ENCODE measurements at places on chromosomes 13 and 19.
A peak's percentile ranks its signal among the peaks of the same experiment; 100 is the strongest.

DNA sequence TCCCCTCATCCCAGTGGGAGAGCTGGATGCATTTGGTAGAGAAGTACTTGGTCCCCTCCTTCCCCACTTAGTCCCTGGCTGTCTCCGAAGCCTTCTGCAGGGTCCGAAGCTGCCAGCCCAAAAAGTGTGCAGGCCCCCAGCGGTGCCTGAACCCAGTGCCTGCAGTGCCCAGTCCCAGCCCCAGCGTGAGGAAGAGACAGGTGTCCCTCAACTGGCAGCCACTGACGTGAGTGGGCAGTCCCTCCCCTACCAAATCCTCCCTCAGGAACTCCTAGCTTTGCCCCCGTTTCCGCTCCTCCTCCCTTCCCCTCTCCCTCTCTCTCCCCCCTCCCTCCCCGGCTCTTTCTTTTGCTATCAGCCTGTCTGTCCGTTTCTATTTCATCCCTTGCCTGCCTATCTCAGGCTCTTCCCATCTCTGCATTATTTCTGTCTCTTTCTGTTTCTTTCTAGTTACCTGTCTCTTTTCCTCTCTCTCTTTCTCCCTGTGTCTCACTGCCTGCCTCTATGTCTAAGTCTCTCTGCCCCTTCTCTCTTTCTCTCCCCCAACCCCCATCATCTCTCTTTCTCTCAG lies 1.8 kb upstream of the LTBP4 start:
- no peak for DNase-seq

DNA sequence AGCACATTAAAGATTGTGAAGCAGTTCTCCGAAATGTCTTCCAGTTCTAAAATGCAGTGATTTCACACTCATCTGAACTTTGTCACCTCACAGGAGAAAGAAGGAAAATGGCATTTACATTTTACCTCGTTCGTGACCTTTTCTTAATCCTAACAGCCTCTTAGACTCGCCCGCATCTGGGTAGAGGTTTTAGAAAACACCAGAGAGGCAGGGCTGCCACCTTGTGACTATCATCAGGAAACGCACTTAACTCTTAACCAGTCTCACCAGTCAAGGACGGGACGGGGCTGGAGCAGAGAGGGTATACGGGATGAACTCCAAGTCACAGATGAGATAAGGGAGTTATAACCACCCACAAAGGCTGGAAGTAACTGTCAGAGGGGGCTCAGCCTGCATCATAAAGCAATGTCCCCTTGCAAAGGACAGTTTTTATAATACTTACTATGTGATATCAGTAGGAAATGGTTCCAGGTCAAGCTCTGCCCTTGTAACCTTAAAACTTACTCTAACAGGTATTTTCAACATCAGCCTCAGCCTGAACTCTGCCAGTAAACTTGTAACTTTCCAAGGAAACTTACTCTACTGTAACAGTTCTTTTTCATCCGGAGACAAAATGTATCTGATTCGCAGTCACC lies 8.6 kb upstream of the CEACAM6 start:
- DNase-seq: peak; percentile 43

DNA sequence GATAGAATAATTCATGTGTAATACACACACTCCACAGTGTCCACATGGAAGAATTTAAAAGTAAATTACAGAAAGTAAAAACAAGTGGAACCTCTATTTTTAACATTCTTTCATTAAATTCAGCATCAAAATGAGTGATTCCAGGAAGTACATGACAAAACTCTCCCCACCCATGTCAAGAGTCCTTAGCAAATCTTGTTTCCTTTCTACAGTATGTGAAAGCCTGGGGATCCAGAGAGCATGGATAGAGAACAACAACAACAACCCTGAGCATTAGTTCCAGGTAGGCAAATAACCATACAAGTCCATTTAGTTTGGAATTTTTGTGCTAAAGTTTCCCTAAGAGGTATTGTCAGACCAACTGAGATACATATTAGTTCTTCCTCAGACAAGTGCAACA lies 267.9 kb downstream of the ENOX1 start:
- no peak for DNase-seq

DNA sequence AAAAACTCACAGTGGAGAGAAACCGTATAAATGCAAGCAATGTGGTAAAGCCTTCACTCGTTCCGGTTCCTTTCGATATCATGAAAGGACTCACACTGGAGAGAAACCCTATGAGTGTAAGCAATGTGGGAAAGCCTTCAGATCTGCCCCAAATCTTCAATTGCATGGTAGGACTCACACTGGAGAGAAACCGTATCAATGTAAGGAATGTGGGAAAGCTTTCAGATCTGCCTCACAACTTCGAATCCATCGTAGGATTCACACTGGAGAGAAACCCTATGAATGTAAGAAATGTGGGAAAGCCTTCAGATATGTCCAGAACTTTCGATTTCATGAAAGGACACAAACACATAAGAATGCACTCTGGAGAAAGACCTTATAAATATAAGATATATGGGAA lies 19.4 kb upstream of the ZNF69 start:
- no peak for DNase-seq

GRCh38 chr13:45015300-45015699 lies 26.0 kb downstream of the GPALPP1 start:
- DNase-seq: no peak

DNA sequence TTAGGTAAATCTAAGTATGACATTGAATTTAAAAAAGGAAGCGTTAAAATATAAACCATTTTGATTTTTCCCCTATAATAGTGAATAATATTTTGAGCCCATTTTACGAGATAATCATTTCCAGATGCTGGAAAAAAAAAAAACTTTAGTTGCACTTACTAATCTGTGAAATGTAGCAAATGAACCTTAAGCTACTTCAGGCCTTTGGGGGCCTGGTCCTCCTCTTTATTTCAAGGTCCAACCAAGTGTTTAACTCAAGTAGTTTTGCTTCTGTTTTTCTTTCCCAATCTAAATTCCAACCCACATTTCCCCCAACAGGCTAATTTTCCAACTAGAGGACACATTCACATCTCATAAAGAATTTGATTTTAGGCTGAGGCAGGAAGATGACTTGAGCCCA lies 101.2 kb downstream of the TNFRSF19 start:
- no peak for DNase-seq

- no peak for DNase-seq
Observed at GRCh38 chr13:98798849-98799645, 46.6 kb upstream of the SLC15A1 start.

DNA sequence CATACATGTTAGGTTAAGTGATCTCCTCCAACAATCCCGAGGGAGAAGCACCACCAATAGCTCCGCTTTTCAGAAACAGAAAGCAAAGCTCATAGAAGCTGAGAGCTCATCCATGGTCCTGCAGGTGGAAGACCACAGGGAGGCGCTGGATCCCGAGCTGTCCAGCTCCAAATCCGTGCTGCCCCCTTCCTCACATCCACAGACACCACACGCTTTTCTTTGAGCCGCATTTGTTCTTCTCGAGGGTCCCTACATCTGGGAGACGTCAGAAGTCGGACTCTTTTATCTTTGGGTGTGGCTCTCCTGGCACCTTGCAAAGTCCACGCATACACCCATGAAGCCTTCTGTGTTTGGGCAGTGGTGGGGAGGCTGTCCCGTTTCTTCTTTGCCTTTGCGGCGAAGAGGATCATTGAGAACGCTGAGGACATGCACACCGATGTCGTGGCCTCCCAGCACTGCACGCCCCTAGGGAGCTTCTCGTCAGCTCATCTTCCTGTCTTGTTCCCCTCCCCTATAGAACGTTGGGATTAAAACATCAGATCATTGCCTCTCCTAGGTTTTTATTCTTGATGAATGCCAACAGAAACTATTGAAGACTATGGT lies 184.8 kb downstream of the TEX29 start:
- DNase-seq: no peak

GRCh38 chr13:48983331-48983730 lies 7.6 kb downstream of the FNDC3A start:
- no peak for DNase-seq

- no peak for DNase-seq
Observed at GRCh38 chr13:38382946-38383345, 33.3 kb downstream of the UFM1 start.

DNA sequence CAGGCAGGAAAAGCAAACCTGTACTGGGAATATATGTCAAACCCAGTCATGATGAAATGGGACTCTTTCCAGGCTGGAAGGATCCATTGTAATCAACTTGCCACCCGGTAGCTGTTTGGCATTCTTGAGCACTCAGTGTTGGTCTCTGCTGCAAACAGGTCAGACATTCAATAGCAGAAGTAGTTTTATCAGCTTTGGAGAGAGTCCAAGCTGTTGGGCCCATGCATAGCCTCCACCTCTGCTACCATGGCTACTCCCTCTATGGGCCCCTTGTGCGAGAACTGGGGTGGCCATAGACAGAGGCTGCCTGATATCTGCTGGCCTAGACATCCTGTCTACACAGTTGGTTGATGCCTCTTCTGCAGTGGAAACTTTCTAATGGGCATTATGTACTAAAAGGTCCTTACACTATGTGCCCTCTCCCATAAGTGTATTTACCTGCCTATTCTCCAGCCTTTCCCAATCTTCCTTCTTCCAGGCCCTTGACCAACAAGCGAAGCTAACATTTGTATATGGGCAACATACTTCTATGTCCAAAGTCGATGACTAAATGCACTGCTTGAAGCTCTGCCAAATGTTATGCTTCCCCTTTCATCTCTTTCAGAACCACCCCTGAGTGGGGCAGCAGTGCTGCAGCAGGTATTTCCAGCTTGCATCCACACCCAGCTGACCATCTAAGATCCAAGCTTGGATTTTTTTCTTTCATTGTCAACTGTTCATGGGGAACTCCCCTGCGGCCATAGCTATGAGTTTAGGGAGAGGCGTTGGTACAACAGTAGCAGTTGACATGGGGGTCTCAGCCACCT lies 5.3 kb upstream of the RNF6 start:
- no peak for DNase-seq

- DNase-seq: no peak
Observed at GRCh38 chr13:24234200-24234915, 73.8 kb downstream of the SPATA13 start.

GRCh38 chr13:27472941-27473340 lies 22.6 kb upstream of the MTIF3 start:
- no peak for DNase-seq

- no peak for DNase-seq
Observed at GRCh38 chr13:64534302-64534701, 2695.8 kb downstream of the PCDH9 start.

DNA sequence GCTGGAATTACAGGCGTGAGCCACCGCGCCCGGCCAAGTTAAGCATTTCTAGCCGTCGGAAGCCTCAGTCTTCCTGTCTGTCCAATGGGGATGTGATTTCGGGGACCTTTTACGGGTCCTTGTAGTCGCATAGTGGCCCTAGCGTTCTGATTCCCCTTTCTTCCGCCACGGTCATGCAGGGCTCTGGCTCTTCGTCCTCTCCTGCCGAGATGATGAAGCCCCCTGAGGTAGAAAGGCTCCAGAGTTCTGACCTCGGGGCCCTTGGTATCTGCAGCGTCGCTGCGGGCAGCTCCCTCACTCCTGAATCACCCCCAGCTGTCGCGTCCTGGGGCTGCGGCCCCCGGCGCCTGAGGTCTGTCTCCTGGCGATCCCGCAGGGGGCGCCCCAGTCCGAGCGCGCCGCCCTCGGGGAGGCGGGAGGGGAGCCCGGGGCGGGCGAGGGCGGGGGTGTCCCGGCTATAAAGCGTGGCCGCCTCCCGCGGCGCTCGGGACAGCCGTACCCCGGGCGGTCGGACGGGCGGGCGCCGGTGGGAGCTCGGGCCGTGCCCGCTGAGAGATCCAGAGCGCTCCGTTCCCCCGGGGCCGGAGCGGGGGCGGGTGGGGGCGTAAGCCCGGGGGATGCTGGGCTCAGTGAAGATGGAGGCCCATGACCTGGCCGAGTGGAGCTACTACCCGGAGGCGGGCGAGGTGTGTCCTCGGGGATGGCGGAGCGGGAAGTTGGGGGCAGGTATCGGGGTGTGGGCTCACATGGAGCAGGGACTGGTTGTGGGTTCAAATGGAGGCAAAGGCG lies at the start of gene FOXA3:
Gene FOXA3, plus strand, starts transcription at position 487 of the 789 bp plus-strand sequence. Its CDS starts 131 bp downstream, at position 618.
- no peak for DNase-seq

DNA sequence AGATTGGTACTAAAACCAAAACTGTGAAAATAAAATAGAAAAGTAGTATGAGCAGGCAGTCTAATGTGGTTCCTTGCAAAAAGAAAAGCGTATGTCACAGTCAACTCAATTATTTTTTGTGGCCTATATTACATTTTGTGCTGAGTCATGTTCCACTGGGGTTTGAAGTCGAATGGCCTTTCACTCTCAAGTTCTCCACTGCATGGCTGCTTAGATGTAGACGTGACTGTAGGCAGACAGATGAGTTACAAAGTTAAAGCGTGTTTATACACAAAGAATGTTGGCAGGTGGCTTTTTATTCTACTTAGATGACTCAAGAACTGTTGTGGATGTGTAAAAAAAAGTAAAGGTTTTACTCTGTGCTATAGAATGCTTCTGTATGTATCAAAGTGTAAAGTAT lies 133.9 kb downstream of the SLITRK6 start:
- peak; percentile 51 for DNase-seq

- peak; percentile 56 for DNase-seq
Observed at GRCh38 chr13:28744091-28744536, 25.3 kb upstream of the SLC46A3 start.

DNA sequence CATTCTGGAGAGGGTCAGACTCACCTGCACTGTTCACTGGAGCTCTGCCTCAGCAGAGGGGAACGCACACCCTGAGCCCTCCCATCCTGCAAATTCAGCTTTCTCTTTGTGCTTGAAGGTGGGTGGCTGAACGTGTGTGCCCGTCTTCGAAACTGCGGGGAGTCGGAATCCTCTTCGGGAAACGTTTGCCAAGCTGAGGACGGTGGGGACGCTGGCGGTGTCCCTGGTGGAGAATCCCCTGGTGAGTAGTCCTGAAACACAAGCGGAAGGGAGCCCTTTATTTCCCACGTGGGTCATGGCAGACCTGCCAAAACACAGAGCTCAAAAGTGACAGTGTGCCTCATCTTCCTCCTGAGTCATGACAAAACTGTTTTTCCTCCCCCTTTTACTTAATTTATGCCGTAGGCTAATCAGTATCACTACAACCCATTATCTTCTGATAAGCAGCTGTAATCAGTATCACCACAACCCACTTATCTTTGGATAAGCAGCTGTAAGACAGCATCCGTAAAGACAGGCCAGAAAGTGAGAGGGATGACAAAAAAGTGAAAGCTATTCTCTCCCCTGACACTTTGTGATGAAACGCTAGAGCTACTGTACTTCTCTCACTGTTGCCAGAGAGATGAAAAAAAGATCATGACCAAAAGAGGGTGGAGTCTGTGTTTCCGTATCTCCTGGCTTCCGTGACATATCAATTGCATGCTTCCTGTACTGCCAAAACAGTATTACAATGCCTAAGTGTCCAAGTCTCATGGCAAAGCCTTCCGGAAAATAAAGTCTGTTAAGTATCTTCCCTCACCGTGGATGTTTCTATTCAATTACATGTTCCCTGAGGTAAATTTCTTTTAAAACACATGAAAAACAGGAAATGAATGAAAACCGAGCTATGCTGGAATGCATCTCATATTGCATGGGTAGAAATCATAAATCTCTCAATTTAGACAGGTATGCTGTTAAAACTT lies 155.5 kb downstream of the TBC1D4 start:
- no peak for DNase-seq

GRCh38 chr13:111399776-111400538 lies 79.5 kb downstream of the TEX29 start:
- DNase-seq: no peak

DNA sequence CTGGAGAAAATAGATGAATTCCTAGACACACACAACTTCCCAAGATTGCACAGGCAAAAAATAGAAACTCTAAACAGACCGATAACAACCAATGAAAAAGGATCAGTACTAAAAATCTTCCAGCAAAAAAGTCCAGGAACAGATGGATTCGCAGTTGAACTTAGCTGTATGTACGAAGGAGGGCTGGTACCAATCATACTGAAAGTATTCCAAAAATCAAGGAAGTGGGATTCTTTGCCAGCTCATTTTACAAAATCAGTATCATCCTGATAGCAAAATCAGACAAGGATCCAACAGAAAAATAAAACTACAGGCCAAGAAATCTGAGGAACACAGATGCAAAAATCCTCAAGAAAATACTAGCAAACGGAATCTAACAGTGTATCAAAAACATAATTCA lies 6.5 kb upstream of the LILRB2 start:
- no peak for DNase-seq
